ENCODE measurements at places on chromosomes 3 and 15.

DNA sequence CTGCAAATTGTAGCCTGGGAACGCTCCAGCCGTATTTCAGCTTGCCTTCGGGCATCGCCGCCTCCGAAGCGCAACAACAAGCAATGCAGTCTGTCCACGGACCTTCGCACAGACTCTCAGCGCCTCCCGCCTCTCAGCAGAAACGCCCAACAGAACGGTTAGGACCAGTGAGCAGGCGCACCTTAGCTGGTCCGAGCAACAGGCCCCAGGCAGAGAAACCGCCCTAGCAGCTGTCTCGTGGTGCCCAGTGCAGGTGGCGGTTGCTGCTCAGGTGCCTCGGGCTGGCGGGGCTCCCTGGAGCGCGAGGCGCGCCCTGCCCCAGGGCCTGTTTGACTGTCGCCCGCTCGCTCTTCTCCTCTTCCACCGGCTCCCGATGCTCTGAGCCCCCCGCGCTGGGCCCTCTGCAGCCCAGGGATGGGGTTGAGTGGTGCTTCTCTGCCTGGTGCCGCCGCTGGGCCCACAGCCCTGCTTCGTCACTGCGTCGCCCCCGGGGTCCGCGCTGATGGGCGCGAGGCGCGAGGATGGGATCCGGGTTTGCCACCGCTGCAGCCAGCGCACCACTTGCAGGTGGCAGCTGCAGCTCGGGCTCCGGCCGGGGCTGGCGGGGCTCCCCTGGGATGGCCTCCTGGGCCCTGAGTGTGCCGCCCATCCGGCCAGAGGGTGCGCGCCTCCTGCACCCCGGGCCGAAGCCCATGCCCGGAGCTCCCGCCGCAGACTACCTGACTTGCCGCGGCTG lies 268.4 kb upstream of the FRG2C start:
- no peak for DNase-seq

DNA sequence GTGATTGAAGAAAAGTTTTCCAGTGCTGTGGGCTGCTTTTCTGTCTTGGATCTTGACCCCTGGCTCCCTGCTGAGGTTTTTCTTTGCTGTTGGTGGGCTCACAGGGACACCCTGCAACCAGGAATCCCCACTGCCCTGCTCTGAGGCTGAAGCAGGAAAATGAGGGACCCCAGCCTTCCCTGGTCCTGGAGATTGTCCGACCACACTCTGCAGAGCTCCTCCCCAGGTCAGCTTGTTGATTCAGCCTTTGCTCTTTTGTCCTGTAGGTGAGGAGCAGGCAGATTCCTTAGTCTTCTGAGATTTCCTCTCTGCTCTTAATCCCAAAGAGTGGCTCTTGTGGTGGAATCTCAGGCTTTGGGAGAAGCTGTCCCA lies 194.5 kb downstream of the RPLP1 start:
- no peak for DNase-seq

GRCh38 chr3:18898911-18899310 lies 249.4 kb upstream of the KCNH8 start:
- DNase-seq, result no peak

DNA sequence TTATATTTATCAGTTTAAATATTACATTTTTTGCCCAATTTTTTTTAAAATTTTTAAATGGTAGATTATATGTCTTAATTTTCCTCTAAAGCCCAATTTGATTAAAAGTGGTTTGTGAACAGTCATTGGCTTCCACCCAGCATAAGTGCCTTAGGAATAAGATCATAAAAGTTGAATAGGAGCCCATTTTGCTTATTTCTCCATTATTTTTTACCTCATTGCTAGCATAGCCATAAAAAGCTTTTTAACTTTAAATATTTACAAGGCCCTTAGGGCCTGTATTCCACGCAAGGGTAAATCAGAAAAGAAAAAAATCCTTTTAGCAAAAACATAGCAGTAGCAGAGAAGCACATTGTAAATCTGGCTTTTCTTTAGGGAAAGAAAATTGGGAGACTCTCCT lies 9.0 kb downstream of the TTC14 start:
- peak; percentile 14 for DNase-seq

DNA sequence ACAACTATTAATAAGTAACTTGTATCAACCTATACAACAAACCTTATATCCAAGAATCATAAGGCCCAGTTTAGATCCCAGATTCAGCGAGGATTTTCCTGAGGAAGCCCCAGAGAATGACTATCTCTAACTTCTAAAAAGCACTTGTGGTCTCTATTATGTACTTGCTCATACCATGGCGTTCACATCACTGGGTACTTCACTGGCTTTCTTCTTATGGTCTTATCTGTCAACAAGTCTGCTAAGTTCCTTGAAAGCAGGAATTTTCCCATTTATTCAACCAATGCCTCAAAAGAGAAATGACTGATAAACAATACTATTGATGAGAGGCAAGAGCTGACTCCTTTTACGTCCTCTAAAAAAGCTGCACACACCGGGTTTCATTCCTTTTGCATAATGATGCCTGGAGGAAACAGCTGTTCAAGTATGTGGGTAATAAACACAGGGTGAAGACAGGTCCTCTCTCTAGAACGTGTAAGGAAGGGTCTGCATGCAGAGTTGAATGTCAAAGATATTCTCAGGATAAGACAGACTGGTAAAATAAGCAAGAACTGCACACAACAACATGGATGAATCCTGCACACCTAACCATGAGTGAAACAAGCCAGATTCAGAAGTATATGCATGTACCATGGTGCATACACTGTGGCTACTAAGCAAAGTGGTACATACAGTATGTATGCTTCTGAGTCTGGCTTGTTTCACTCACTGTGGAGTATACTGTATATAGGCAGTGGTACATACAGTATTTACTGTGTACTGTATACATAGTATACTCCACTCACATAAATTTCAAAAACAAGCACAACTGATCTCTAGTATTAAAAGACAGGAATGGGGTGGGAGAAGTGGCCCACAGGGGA lies 408.7 kb downstream of the SHQ1 start:
- no peak for DNase-seq

DNA sequence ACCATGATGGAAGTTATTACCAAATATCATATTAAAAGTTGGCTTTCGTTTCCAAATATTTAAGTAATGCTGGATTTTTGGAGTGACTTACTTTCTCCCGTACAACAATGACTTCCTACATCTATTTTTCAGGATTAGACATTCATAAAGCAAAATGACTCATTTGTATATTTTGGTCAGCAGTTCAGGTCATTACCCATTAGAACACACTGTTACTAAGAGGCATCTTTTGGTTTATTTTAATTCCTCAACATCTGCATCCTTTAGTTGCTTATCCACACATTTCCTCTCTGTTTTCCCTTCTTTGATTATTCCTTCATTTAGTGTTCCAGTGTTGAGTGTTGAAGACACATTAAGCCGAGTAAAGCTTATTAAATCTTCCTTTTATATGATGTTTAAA lies 348.2 kb downstream of the NAALADL2 start:
- DNase-seq, result peak; percentile 6

DNA sequence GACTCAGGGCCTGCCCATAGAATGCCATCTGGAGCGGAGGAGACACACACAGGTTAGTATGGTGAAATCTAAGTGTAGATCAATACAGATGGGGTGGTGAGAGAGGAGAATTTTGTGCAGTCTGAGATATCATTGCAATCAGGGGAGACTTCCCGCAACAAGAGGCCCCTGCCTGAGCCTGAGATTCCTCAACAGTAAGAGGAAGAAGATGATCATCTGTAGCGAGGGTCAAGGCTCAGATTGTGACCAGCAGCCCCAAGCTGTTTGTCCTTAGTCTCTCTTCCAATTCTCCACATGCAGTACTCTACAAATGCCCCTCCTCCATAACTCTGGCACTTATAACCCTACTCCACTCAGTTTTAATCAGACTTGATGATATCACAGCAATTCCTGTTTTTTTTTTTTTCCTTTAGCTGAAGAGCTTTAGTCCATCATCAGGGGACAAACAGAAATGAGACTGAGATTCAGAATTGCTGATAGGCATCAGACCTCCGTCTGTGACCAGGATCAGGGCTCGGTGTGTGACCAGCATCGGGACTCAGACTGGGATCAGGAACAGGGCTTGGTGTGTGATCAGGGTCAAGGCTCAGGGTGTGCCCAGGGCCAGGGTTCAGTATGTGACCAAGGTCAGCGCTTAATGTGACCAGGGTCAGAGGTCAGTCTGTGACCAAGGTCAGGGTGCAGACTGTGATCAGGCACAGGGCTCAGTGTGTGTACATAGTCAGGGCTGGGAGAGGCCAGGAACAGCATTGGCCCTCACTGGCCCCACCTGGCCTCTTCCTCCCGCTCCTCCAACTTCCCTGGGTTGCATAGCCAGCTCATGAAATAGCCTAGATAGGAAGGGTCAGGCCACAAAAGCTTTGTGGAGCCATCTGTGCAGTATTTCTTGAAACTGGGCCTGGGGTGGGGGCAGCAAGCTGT lies 14.1 kb downstream of the LOXL1 start:
- DNase-seq, result no peak

- DNase-seq, result no peak
These were observed 137.2 kb upstream of the IQSEC1 start for GRCh38 chr3:13210221-13210975.

DNA sequence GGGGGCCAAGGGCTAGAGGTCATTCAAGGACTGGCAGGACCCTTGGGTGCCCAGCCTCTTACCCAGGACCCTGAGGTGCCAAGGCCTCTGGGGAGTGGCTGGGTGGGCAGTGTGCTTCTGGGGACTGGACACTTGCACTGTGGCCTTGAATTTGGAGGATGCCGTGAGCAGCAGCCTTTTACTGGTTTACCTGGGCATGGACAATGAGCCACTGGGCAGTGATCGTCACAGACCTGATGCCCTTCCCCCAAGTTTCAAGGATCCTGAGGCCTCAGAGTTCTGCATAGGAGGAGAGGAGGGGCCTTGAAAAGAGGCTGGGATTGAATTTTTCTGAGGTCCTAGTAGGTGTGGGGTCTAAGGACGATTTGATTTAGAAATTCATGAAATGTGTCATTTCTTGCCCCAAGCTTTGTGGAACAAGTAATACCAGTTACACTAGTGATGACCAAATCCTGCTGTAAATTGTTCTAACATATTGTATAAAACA lies 146.1 kb upstream of the TPM1 start:
- DNase-seq, result no peak

All from adipocyte (in vitro differentiated cells).